Large intestine (tissue), 12 donors: ENCODE measurements at places on chromosomes 5 and 9.
A peak's percentile ranks its signal among the peaks of the same experiment; 100 is the strongest.

- no peak for DNase-seq
- no peak overlapping the region for H3K27ac ChIP-seq
- H3K4me3 ChIP-seq: no peak overlapping the region
- H3K4me1 ChIP-seq: no peaks in the 10 kb centered on the region
- no peaks in the 10 kb centered on the region for H3K27me3 ChIP-seq
Observed at GRCh38 chr9:21778304-21778703, 24.1 kb upstream of the MTAP start.

- H3K27ac ChIP-seq: no peak overlapping the region
- H3K4me1 ChIP-seq: no peaks in the 10 kb centered on the region
- no peaks in the 10 kb centered on the region for H3K27me3 ChIP-seq
- H3K4me3 ChIP-seq: no peak overlapping the region
- no peak for DNase-seq
- H3K36me3 ChIP-seq: no peaks in the 10 kb centered on the region
Observed at GRCh38 chr5:13975246-13975645, 30.8 kb upstream of the DNAH5 start.

- no peaks in the 10 kb centered on the region for H3K4me1 ChIP-seq
- H3K36me3 ChIP-seq: no peaks in the 10 kb centered on the region
- H3K27me3 ChIP-seq: no peaks in the 10 kb centered on the region
- no peak overlapping the region for H3K27ac ChIP-seq
- no peak overlapping the region for H3K4me3 ChIP-seq
Observed at GRCh38 chr9:101639311-101639710, 44.5 kb upstream of the PPP3R2 start.

DNA sequence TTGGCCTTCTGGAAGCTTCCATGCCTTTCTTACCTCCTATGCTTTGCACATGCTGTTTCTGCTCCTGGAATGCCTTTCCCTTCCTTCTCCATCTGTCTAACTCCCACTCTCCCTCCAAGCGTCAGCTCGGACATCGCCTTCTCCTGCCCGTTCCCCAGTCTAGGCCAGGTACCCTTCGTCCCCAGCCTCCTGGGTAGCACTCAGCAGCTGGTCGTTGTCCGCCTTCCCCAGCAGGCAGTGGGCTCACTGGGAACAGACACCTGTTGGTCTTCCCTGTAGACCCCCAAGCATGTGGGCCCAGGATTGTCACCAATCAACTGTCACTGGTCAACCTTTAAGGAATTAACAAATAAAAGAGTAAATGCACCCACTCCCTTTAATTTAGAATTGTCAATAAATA lies 202.2 kb downstream of the RGS3 start:
- no peaks in the 10 kb centered on the region for H3K36me3 ChIP-seq
- peaks cover 9% of the 10 kb centered on the region for H3K27me3 ChIP-seq
- no peak overlapping the region for H3K4me3 ChIP-seq
- DNase-seq: no peak
- H3K27ac ChIP-seq: no peak overlapping the region

GRCh38 chr9:134071149-134071548 lies 3.3 kb upstream of the BRD3 start:
- no peak overlapping the region for H3K27ac ChIP-seq
- H3K27me3 ChIP-seq: peaks cover 22% of the 10 kb centered on the region
- no peak for DNase-seq

- no peaks in the 10 kb centered on the region for H3K4me1 ChIP-seq
- DNase-seq: no peak
- no peak overlapping the region for H3K4me3 ChIP-seq
- H3K36me3 ChIP-seq: no peaks in the 10 kb centered on the region
Observed at GRCh38 chr5:147081311-147081764, 153.5 kb upstream of the STK32A start.

DNA sequence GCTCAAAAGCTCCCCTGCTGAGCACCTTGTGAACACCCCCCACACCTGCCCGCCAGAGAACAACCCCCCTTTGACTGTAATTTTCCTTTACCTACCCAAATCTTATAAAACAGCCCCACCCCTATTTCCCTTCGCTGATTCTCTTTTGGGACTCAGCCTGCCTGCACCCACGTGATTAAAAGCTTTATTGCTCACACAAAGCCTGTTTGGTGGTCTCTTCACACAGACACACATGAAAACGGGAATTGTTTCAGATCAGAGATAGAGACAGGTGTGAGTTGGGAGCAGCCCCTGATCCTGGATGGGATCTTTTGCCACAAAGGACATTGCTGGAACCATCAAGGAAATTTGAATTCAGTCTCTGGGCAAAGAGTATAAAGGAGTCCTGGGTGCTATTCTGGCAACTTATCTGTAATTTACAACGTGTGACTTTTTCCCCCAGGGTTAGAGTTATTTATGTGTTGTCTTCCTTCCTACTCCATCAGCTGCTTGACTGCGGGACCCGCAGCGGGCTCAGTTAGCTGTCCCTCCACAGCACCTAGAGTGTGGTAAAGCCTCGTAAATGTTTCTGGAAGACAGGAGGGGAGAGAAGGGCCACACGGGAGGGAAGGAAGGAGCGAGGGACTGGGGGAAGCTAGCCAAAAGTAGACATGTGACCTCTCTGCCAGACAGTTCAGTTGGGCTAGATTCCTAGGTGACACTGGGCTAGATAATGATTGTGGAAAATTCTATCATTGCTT lies 437.0 kb downstream of the ZNF608 start:
- DNase-seq: no peak
- no peak overlapping the region for H3K27ac ChIP-seq
- H3K4me1 ChIP-seq: no peaks in the 10 kb centered on the region
- no peaks in the 10 kb centered on the region for H3K36me3 ChIP-seq

DNA sequence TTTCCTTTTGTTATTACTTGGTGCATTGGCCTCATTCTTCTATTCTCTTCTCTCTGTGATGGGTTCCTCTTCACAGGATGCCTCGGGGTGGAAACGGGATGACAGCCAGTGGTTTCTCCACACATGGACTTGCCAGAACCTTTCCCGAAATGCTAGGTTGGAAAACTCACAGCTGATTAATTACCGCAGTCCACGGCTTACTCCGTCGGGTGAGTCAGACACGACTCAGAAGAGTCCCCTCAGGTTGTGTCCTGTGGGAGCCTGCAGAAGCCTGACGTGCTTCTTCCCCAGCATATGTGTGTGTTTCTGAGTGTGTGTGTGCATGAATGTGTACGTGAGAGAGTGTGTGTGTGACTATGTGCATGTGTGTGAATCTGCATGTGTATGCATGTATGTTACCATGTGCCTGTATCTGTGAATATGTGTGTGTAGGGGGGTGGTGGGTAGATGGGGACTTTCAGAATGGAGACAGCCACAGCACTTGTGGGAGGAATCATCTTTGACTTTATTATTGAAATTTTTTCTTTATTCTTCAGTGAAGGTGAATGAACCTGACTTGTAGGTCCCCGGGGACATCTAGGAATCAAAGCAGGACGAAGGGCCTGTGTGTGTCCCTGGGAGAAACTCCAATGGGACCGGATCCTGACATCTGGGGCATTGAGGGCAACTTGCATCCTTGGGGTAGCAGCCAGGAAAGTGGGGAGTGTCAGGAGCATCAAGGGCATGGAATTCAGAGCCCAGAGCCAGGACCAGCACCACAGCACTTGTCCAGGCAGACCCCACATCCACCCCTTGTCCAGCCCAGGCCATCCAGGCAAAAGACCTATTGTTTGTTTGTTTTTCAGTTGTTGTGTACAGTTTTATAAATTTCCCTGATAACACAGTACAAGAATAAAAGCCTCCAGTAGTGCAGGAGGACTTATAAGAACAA lies 21.9 kb upstream of the MED10 start:
- no peak overlapping the region for H3K27ac ChIP-seq
- no peaks in the 10 kb centered on the region for H3K4me1 ChIP-seq
- H3K4me3 ChIP-seq: no peak overlapping the region
- DNase-seq: no peak
- peaks cover 6% of the 10 kb centered on the region for H3K27me3 ChIP-seq

DNA sequence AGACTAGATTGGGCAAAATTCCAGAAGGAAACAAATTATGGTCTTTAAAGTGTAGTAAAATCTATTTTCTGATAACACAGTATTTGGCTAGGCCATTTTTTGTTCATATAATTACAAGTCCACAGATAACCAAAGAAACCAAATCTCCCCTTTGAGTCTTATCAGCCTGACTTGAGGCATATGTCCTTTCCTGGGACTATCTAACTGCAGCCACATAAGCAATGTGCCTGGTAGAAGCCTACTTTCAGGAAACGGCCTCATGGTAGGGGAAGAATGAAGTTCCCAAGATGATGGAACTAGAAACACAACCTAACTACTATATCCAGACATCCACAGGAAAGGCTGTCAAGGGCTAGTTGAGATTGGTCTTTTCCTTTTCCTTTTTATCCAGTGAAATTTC lies 130.0 kb downstream of the PIK3R1 start:
- H3K4me3 ChIP-seq: no peak overlapping the region
- no peak for DNase-seq
- H3K27ac ChIP-seq: no peak overlapping the region
- H3K4me1 ChIP-seq: no peaks in the 10 kb centered on the region
- no peaks in the 10 kb centered on the region for H3K36me3 ChIP-seq

GRCh38 chr5:40568548-40568947 lies 111.2 kb upstream of the PTGER4 start:
- H3K36me3 ChIP-seq: no peaks in the 10 kb centered on the region
- no peak overlapping the region for H3K4me3 ChIP-seq
- no peak for DNase-seq
- no peaks in the 10 kb centered on the region for H3K27me3 ChIP-seq
- H3K27ac ChIP-seq: no peak overlapping the region

DNA sequence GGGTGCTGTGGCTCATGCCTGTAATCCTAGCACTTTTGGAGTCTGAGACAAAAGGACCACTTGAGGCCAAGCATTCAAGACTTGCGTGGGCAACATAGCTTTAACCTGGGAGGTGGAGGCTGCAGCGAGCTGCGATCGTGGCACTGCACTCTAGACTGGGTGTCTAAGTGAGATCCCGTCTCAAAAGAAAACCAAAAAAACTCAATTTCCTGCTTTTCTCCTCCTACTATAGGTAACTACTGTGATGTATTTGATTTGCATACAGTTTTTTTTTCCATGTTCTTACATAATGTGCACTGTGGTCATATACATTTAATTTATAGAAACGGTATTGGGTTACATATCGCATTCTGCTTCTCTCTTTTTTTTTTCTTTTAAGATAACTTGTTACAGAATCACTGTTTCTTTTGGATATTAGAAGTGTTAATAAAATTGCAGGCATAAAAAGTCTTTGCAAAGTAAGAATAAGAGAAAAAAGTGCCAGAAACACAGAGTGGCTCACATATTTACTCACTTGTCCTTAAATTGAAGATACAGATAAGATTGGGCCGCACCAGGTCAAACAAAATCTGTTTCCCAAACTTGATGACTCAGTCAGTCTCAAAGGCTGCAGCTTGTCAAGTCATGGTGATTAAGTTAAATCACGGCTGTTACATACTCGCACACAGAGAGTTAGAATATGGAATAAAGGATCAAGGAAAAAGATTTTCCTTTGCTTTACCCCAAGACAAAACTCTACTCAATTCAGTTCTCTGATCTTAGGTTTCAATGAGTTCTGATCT lies 2.0 kb upstream of the PTGR1 start:
- H3K27me3 ChIP-seq: no peaks in the 10 kb centered on the region
- peaks cover 7% of the 10 kb centered on the region for H3K36me3 ChIP-seq
- H3K4me3 ChIP-seq: no peak overlapping the region

DNA sequence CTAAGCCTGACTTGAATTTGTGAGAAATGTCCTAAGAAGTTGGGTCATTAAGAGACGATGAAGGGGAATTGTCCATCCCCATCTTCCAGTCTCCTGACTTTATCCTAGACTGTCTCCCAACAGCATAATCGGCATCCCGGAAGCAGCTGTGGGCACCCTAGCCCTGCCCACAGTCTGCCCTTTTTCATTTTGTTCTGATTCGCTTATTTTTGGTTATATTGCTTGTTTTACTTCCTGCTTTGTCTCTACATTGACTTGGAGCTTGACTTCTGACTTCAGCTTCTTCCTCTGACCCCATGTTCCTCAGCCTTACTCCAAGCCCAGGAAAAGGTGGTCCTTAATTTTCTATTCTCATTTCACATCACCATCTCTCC lies 41.8 kb downstream of the UGCG start:
- H3K36me3 ChIP-seq: peaks cover 18% of the 10 kb centered on the region
- no peak for DNase-seq
- H3K27ac ChIP-seq: no peak overlapping the region
- no peaks in the 10 kb centered on the region for H3K4me1 ChIP-seq
- H3K27me3 ChIP-seq: no peaks in the 10 kb centered on the region

DNA sequence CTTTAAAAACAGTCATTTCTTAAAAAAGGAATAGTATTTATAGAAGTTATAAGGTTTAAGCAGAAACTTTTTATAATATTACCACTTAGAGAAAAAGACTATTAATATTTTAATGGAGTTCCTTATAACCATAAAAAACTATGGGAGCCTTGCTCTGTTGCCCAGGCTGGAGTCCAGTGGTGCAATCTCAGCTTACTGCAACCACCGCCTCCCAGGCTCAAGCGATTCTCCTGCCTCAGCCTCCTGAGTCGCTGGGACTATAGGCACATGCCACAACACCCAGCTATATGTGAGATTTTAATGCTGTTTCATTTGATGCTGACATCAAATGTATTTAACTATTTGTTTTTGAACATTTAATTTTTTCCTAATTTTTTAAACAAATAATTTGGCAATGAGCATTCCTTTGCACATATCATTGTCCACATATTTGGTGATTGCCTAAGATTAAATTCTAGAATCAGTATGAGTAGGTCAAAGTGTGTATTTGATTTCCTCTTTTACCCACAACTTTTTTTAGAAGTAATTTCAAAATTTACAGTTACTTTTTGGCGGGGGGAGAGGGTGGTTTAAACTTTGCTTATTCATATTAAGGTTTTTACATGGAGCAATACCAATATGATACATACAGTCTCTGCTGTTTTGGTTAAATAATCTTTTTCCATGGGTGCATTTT lies 235.5 kb downstream of the ARHGEF28 start:
- no peaks in the 10 kb centered on the region for H3K27me3 ChIP-seq
- H3K36me3 ChIP-seq: peaks cover 14% of the 10 kb centered on the region
- H3K27ac ChIP-seq: no peak overlapping the region
- no peak for DNase-seq

DNA sequence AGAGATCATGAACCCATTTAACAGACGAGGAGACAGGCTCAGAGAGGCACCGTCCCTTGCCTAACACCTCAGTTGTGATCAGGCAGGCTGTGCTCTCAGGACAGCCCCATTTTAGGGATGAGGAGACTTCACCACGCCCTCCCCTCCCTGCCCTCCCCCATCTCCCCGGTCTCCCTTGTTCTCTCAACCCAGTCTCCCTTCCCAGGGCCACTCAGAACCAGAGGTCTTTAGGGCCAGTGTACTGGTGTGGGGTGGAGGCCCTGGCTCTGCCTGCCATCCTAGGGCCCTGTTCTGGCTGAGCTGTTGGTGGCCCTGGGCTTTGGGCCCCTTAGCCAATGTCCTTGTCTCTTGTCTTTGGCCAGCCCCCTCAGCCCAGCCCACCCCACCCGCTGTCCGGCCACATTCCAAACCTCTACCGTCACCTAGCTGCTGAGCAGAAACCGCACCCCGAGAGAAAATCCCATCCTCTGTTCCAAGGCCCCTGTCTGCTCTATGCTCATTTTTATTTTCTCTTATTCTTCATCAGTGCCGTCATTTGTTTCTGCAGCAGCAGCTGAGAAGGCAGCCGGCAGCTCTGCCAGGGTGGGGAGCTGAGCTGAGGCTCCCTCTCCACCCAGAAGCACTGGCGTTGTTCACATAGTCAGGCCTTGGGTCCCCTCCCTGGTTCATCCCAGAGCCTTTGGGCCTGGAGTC lies 33.9 kb downstream of the OLFML2A start:
- H3K27ac ChIP-seq: peak overlapping the region; percentile 23
- peaks cover 10% of the 10 kb centered on the region for H3K4me1 ChIP-seq
- no peaks in the 10 kb centered on the region for H3K27me3 ChIP-seq
- H3K36me3 ChIP-seq: peaks cover 2% of the 10 kb centered on the region
- peak; percentile 34 for DNase-seq
